ENCODE measurements at places on chromosomes 2 and 18.
A peak's percentile ranks its signal among the peaks of the same experiment; 100 is the strongest.

DNA sequence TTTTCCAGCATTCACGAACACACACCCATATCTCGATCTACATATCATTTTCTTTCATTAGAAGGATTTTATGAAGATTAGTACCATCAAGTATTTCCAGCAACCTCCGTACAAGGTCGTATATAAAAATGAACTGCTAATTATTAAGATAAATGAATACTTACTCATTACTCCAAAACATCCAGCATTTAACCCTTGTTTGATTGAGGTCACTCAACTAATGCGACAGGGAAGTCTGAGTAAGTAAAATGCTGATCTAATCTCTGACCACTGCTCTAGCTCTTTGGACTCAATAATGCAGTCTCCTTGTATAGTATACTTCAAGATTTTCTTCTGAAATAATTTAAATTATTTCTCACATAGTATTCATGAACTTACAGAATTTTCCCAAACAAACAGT lies 2.0 kb downstream of the ABHD3 start:
- no peak for DNase-seq

DNA sequence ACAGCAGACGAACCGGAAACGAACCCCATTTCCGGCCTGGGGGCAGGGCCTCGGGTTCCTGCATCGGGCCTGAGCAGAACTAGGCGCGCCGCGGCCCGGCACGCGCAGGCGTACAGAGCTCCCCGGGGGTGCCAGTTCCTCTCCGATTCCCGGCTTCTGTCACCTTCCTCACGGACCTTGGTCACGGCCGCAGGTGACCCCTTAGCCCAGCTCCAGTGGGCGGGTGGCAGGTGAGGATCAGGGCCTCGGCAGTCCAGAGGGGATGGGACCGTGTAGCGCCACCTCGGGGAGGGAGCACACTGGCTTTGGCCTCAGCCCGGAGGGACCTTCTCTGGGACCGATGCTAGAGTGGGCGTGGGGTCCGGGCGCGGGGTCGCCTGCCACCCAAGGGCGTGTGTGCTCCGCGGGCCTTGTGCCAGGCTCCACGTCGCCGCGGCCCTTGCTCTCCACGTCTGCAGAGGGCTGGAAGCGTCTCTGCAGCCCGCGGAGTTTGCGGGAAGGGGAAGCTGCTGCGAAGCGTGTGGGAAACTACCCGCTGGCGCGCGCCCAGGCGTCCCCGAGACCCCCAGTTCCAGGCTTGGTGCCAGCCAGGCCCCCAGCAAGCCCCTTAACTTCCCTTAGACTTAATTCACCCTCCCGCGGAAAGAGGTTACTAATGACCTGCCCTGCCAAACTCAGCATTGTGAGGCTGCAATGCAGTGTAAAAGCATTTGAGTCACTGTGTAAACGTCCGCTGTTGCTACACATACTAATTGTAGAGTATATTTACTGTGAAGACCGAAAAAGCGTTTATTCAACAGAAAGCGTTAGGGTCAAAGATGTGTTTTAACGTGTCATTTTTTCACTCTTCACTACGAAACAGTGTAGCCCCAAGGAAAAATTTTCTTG lies at the start of gene TRAPPC12:
TSS of gene TRAPPC12 (plus strand) at position 48 of the 888 bp plus-strand sequence. CDS start 7,930 bp downstream, outside the sequence.
- peak; percentile 84 for DNase-seq

DNA sequence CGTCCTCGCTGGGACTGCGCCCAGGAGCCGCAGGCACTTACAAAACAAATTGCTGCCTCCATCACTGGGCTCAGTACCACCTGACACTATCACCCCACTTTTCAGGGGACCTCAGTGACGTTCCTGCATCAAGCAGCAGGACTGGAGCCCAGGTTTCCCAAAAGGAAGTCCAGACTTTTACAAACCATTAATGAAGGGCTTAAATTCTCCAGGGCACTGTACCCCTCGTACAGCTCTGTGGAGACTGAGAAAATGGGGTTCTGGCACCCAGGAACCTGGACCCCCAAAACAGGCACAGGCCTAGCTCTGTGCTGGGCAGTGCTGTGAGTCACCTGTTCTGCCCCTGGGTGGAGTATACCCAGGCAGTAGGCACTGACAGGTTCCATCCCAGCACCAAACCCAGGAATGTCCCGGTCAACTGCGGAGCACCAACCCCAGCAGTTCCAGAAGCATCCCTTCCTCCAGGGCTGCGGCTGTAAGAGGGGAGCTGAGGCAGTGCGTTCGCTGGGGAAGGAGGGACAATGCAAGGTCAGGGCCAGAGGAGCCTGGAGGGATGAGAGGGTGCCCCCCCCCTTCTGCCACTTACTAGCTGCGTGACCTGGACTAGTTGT lies 24.6 kb upstream of the NOTO start:
- no peak for DNase-seq

- no peak for DNase-seq
These were observed 1229.4 kb upstream of the FAM98A start for GRCh38 chr2:34828481-34828880.

DNA sequence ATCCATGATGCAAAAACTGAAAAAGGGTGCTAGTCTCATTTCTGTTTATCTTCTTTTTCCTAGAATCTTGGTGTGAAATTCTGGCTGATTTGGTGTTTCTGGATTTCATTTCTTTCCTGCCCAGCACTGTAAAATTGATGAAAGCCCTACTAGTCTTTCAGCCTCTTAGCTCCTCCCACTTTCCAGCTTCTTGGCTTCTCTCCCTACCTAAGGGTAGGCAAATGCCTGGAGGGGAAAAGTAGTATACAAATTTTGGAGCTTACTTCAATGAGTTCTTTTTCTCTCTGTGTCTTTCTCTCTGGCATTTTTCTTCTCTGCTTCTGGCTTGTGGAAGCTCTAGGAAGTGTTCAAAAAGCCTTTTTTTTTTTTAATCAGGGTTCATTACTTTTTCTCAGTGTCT lies 160.5 kb downstream of the XIRP2 start:
- DNase-seq = no peak
